Upper lobe of right lung (tissue), 1 donor: ENCODE measurements at places on chromosomes 7 and 10.

- no peak for DNase-seq
Observed at GRCh38 chr7:117755136-117755535, 118.1 kb downstream of the CTTNBP2 start.

- no peak for DNase-seq
Observed at GRCh38 chr10:23174074-23174976, 17.8 kb upstream of the PTF1A start.

GRCh38 chr7:56063500-56063881, 595 bp upstream of the SUMF2 start:
- DNase-seq, result no peak

GRCh38 chr7:44735403-44736165, 13.1 kb upstream of the ZMIZ2 start:
- no peak for DNase-seq

DNA sequence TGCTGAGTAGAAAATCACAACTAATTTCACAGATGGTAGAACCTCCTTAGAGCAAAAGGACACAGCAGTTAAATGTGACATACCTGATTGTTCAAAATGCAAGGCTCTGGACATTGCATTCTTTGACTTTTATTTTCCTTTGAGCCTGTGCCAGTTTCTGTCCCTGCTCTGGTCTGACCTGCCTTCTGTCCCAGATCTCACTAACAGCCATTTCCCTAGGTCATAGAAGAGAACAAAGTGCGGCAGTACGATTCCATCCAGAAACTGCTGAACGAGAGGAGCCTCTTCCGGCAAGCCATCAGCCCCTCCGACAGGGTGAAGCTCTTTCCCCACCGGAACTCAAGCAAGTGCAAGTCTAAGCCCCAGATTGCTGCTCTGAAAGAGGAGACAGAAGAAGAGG, 186.9 kb downstream of the CFTR start:
- no peak for DNase-seq

GRCh38 chr7:84237533-84238173, 43.1 kb upstream of the SEMA3A start:
- no peak for DNase-seq

DNA sequence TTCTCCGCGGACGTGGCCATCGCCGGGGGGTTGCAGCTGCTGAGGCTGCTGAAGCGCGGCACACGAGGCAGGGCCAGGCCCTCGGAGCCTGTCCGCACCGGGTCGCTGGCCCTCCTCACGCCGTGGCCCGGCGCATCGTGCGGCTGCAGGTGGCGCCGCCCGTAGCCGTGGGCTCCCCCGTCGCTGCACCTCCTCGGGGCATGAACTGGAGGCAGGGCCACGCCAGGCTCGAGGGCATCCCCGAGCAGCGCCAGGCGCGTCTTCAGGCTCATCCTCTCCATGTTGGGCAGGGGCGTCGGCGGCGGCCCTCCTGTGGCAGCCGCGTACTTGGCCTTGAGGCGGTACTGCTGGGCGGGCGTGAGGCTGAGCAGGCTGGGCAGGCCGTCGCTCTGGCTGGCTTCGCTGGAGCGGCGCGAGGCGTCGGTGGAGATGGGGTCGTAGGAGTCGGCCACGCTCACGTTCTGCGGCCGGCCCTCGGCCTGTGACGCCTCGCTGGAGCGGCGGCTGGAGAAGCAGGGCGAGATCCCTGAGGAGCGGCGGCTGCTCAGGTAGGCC, 263.1 kb upstream of the INHBA start:
- no peak for DNase-seq

DNA sequence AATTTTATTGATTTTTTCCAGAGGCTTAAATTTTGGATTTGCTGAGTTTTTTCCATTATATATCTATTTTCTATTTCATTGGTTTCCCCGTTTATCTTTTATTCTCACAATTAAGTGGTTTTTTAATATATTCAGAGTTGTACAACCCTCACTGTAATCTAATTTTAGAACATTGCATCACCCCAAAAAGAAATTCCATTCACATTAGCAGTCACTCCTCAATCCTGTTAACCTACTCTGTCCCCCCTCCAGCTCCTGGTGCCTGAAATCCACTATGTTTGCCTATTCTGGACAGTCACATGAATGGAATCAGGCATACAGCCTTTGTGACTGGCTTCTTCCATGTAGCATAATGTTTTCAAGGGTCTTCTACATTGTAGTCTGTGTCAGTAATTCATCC, 55.8 kb upstream of the ITGA8 start:
- no peak for DNase-seq

DNA sequence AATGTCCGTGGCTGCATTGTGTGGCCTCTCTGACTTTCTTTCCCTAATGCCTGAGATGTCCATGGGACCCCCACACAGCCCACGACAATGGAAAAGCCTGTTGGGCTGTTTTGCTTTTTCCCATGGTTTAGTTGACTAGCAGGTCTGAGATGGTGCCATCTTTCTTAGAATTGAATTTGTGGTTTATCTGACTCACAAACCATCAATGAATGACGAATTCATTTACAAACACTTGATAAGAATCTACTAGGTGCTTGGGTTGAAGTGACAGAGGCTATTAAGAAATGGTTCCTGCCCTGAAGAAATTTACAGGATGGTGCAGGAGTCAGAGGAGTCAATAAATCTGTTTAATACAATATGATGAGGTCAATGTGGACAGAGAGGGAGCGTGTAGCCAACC, 75.4 kb downstream of the OTUD1 start:
- DNase-seq, result no peak

DNA sequence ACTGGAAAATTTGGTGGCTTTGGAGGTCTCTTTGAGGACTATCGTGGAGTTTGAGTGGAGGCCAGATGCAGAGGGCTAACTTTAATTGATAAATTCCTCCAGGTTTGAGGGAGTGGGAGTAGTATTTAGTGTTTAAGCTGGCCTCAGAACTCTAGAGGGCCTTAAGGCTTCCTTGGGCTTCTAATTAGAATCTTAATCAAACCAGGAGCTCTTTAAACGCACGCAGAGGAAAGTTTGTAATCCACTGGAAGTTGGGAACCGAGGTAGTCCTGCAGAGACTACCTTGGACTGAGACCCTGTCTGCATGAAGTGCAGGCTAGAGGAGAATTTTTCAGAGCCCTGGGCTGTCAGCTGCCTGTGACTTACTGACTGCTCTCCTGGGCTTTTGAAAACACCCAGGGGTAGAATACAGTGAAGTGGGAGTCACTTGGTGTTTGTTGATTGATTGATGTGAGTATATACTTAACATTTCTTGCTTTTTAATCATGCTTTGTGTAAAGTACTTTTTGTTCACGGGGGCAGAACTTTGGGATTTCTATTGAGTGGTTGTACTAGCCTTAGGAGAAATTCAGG, 5.9 kb downstream of the SPAG6 start:
- no peak for DNase-seq

GRCh38 chr7:82406937-82407336, 36.6 kb downstream of the CACNA2D1 start:
- no peak for DNase-seq

- DNase-seq, result no peak
Observed at GRCh38 chr10:9228771-9229170, 1174.3 kb downstream of the GATA3 start.

DNA sequence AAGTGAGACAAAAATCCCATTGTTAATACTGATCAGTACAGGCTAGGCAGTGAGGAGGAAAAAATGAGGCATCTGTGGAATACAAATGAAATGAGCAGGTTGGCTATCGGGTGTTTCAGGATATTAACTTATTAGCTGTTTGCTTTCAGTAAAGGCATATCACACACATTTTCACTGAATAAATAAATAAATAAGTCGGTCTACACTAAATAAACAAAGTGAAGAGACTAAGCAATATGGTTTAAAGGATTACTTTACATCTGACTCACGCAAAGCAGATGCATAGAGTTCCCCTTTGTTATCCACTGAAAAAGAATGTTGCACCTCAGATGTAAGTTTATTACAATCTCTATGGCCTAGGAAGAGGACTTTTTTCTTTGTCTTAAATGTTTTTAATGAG, 6.3 kb upstream of the SEMA3A start:
- no peak for DNase-seq

GRCh38 chr7:159146084-159146858, 1.6 kb upstream of the VIPR2 start:
- no peak for DNase-seq

DNA sequence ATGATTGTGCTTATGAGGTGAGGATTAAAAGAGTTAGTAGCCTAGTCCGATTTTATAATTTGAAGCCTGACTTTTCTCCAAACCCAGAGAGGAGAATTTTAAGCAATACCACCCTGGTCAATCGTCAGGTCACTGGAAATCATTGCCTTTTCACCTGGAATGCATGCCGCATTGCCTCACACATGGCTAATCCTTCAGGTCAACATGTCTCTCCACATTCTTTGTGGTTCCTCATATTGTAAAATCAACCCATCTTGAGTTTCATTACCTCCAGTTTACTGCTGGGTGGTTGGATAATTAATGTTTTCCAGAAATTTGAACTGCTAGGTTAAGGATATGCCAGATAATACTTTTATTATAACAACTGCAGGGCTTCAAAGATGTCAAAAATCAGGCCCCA, 55.6 kb upstream of the SEMA3E start:
- no peak for DNase-seq

GRCh38 chr10:73141603-73142002, 26.2 kb downstream of the ECD start:
- DNase-seq, result no peak
